Vagina (tissue), 2 donors: ENCODE measurements at places on chromosomes 5 and 9. TPM values are rescaled to one million over a fixed set of nuclear protein-coding genes. Genes with fewer than 3 reads are reported as not detected.

DNA sequence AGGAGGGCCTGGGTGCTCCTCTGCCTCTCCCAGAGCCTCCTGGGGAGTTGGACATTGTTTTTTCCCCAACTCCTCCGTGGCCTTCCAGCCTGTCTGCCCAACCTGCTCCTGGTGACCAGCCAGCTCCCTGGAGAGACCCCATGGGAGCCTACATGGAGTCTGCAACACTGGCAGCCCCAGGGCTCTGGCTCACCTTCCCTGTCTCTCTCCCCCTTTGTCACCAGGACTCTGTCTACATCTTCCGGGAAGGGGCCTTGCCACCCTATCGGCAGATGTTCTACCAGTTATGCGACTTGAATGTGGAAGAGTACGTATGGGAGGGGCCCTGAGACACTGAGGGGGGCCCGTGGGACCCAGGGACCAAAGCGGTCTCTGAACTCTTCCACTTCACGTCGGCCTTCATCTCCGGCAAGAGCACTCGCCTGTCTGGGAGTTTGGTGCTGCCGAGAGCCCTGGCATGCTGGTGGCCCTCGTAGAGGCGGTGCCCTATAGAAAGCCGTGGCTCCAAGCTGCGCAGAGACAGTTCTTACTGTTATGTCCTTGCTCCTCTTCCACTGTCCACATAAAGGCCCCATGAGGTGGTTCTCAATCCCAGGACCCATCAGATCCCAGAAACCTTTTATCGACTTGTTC is 5.9 kb upstream of the CEL start:
- H3K36me3 ChIP-seq: no peaks in the 10 kb centered on the region
- no peak overlapping the region for H3K27ac ChIP-seq
- H3K27me3 ChIP-seq: no peaks in the 10 kb centered on the region
- no peak for DNase-seq
- H3K4me3 ChIP-seq: no peak overlapping the region

PLEKHG4B gene
- 0.74 TPM for total RNA-seq

HEMGN gene
- not detected for total RNA-seq

OBP2B gene
- not detected for total RNA-seq

DNA sequence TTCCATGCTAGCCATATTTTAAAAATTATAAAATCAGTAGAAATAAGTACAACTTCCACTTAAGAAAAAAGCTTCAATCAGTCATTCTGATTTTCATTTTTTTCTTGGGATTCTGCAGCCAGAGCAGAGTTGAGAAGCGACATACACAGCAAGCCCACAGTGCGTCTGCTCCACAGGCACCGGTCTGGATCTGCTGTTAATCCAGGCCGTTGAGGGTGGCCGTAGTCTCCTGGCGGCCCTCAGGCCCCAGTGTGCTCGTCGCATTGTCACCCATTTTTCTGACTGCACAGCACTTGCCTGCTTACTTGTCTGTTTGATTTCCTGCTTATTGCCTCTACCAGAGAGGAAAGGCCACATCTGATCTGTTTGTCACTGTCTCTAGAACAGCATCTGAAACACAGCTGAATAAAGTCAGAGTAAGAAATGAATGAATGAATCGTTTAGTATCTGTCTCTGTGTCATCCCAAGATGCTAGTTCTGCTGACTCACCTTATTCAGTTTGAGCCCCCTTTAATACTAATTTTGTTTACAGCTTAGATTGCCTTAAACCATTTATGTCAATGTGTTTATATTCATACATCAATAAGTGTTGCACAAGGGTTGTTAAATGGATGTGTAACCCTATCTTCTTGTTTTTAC is 11.6 kb upstream of the ASPN start:
- no peak for DNase-seq
- H3K36me3 ChIP-seq: no peaks in the 10 kb centered on the region
- H3K27me3 ChIP-seq: no peaks in the 10 kb centered on the region
- no peak overlapping the region for H3K27ac ChIP-seq
- no peak overlapping the region for H3K4me3 ChIP-seq
